ENCODE measurements at places on chromosomes 2 and 18.
A peak's percentile ranks its signal among the peaks of the same experiment; 100 is the strongest.

DNA sequence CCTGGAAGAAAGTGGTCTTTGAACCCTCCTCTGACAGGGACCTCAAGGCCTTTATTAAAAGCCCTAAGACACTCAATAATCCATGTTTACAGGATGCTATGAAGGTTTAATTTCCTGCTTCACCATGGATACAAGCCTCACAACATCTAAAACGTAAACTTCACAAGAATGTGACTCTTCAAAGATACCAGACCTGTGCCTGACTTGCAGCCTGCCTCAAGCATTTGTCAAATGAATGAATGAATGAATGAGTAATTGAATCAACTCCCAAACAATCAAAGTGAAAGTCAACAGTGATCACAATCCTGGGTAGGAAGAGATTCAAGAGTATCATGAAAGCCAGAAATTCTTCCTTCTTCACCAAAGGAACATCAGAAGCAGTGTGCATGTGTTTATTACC, 30.4 kb downstream of the KLF7 start:
- DNase-seq: no peak

DNA sequence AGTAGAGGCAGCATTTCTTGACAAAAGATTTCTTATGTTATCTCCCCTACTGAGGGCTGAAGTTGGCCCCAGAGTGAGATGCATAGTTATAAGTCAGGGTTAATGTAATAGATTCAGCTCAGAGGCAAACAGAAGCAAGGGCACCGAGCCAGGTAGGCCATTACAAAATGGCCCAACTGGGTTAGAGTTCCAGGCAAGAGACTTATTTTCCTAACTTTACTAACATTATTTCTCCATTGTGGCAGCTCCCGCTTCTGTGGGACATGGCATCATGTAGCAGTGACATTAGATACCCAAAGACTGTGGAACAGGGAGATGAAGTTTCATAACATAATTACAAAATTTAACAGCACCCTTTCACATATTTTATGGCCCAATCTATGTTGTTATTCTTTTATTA, 27.1 kb downstream of the TSPYL6 start:
- DNase-seq: no peak

DNA sequence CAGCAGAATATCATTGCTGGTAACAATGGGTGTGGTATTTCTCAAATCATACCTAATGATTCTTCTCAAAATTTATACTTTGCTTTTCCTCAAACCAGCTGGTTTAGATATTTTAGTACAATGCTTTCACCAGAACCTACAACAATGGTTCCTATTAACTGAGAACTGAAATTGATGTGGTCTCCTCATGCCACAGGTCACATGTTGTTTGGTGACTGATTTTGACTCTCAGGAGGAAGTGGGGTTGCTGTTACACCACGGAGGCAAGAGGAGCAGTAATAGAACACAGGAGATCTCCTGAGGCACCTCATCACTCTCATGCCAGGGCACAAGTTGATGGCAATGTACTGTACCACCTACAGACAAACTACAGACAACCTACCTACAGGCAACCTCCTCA, 3.0 kb upstream of the CEP68 start:
- DNase-seq: no peak

- DNase-seq: no peak
Measured at GRCh38 chr2:162490052-162490717, 146.3 kb downstream of the GCA start.

DNA sequence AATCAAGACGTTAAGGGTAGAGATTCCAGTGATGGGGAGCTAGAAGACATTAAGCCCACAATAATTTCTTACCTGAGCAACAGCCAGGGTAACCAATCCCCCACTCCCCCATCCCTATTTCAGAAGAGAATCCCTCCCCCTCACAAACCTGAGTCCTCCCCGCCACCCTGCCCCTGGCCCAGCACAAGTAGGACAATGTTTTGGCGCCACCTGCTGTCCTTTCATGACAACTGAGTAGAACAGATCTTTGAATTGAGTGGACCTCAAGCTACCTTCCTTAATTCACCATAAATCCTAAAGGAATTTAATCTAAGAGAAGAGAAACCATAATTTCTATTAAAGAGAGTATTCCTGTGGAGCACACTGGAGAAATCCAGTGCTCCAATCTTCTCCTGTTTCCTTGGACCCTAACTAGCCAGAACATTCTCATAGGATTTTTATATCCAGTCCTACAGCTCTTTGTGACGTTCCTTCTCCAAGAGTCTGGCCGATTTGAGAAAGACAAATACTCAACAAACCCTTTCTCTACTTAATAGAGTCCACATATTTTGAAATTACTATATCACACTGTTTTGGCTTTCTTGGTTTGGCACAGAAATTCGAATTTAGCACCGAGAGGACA, 41.1 kb downstream of the NHEJ1 start:
- DNase-seq: peak; percentile 50

GRCh38 chr2:80624062-80624461, 319.5 kb upstream of the LRRTM1 start:
- DNase-seq: no peak

DNA sequence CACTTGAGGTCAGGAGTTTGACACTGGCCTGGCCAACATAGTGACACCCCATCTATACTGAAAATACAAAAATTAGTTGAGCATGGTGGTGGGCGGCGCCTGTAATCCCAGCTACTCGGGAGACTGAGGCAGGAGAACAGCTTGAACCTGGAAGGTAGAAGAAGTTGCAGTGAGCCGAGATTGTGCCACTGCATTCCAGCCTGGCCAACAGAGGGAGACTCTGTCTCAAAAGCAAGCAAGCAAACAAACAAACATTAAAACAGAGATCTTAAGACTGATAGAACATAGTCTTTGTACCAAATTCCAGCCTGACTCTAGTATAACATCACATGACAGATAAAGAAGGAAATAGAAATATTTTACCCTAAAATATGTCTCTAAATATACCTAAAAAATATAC, 168.1 kb downstream of the PTPRM start:
- DNase-seq: no peak

GRCh38 chr18:5969355-5969988, 74.2 kb upstream of the TMEM200C start:
- no peak for DNase-seq

GRCh38 chr2:239164335-239164871, 236.4 kb downstream of the HDAC4 start:
- no peak for DNase-seq

GRCh38 chr2:235156055-235156454, 204.2 kb downstream of the SH3BP4 start:
- DNase-seq: no peak

DNA sequence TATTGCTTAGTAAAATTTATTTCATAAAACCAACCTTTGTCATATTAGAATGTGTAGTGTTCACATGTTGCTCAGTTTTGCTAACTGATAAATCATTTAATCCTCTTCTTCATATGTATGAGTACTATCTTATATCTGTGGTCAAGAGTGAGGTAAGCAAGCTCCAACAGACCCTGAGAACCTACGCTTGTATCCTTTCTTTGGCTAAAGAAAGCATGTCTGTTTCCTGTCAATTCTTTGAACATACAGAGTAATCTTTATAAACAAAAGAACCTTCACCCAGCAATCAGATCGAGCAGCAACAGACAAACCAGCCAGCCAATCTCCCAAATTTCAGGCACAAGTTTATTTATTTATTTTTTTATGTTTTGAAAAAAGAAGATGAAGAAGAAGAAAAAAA, 6.4 kb downstream of the ADCYAP1 start:
- no peak for DNase-seq

- no peak for DNase-seq
Measured at GRCh38 chr2:118169359-118170005, 81.2 kb downstream of the INSIG2 start.

- DNase-seq: no peak
Measured at GRCh38 chr2:216478151-216478550, 20.5 kb upstream of the RPL37A start.
